ENCODE measurements at places on chromosomes 4 and X. TPM values are rescaled to one million over a fixed set of nuclear protein-coding genes. Genes with fewer than 3 reads are reported as not detected.

DNA sequence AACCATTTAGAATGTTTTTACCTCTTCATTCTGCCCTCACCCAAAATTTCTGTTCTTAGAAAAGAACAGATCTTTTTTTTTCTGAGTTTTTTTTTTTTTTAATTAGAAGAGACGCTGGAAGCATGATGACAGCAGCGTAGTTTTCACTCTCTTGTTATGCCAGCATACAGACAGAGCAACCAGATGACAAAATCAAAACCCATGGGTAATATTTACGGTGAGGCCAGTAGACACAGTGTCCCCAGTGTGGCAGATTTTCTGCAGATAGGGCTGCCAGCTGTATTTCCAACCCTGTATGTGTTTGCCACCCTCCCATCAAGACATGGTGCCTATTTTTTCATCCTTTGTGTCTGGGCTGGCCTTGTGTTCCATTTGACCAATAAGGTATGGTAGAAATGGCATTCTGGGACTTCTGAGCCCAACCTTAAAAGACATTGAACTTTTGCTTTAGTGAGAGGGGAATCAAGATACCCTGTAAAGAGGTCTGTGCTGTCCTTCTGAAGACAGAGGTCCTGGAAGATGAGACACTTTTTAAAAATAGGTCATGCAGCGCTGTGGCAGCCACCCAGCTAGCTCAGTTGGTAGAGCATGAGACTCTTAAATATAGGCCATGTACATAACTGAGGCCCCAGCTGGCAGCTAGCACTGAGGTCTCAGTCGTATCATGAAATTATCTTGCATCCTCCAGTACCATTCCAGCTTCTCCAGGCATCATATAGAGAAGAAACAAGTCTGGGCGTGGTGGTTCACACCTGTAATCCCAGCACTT, 6.7 kb upstream of the ZNF41 start:
- no peaks in the 10 kb centered on the region for H3K27me3 ChIP-seq
- H3K4me3 ChIP-seq = no peak overlapping the region
- no peak overlapping the region for H3K27ac ChIP-seq
- no peaks in the 10 kb centered on the region for H3K36me3 ChIP-seq
- no peak for ATAC-seq

DNA sequence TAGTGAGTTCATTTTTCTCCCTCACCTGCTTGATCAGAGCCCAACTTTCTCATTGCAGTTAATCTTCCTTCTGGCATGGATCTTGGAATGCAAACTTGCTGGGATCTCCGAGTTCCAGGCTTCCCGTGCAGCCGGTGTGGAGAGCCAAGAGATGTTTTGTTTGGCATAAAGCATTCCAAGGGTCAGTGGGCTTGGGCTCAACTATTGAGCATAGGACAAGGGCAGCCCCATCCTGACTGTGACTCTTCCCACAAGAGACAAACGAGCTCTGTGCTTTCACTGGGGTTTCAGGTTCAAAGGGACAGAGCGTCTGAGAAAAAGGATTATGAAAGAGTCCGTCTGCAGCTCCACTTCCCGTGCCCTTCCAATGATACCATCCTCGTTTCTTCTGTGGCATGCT, 10.5 kb downstream of the TLR7 start:
- no peaks in the 10 kb centered on the region for H3K4me1 ChIP-seq
- ATAC-seq = no peak
- peaks cover 4% of the 10 kb centered on the region for H3K27me3 ChIP-seq
- H3K36me3 ChIP-seq = no peaks in the 10 kb centered on the region

GRCh38 chr4:69362351-69362750, 82.1 kb downstream of the UGT2B28 start:
- H3K27me3 ChIP-seq = no peaks in the 10 kb centered on the region
- no peak overlapping the region for H3K27ac ChIP-seq
- no peaks in the 10 kb centered on the region for H3K4me1 ChIP-seq
- H3K36me3 ChIP-seq = no peaks in the 10 kb centered on the region
- no peak for ATAC-seq

The HS6ST2 gene
- total RNA-seq = 0.19 TPM

The ARR3 gene
- not detected for total RNA-seq

DNA sequence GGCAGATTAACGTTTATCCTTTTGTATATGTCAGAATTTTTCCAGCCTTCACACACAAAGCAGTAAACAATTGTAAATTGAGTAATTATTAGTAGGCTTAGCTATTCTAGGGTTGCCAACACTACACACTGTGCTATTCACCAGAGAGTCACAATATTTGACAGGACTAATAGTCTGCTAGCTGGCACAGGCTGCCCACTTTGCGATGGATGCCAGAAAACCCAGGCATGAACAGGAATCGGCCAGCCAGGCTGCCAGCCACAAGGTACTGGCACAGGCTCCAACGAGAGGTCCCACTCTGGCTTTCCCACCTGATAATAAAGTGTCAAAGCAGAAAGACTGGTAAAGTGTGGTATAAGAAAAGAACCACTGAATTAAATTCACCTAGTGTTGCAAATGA, 94.8 kb downstream of the TET2 start:
- H3K36me3 ChIP-seq = peaks cover 97% of the 10 kb centered on the region
- no peaks in the 10 kb centered on the region for H3K4me1 ChIP-seq
- H3K27me3 ChIP-seq = no peaks in the 10 kb centered on the region
- ATAC-seq = no peak
- H3K4me3 ChIP-seq = no peak overlapping the region

DNA sequence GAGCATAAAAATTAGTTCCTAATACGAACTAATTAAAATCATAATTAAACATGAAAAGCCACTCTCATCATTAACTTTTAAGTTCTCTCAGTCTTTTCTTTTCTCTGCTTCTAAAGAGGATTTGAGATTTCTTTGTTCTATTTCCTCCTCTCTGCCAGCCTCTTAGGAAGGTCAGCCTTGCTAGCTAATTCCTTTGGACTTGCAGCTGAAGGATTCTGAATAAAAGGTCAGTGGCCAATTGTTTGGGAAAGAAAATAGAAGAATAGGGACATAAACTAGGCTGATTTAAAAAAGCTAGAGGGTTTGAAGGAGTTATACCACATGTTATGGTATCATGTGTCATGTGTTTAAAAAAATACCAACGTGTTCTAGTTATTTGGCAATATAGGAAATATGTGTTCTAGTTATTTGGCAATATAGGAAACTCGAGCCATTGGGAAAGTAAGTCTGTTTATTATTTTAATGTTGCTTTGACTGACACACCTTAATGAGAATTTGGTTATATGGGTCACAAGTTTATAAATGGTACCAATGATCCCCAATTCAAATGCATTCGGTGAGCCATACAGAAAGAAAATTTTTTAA, 1668.7 kb upstream of the PCDH7 start:
- no peak for ATAC-seq
- H3K4me3 ChIP-seq = no peak overlapping the region
- H3K27me3 ChIP-seq = no peaks in the 10 kb centered on the region

The ZNF41 gene
- total RNA-seq = 10.5 TPM

GRCh38 chrX:34653811-34654210, 3.3 kb downstream of the TMEM47 start:
- no peak for ATAC-seq
- H3K4me1 ChIP-seq = no peaks in the 10 kb centered on the region
- H3K27me3 ChIP-seq = peaks cover 13% of the 10 kb centered on the region
- no peak overlapping the region for H3K27ac ChIP-seq
- peaks cover 5% of the 10 kb centered on the region for H3K36me3 ChIP-seq

- H3K27ac ChIP-seq = no peak overlapping the region
- H3K4me3 ChIP-seq = no peak overlapping the region
- no peaks in the 10 kb centered on the region for H3K36me3 ChIP-seq
- no peaks in the 10 kb centered on the region for H3K4me1 ChIP-seq
- no peaks in the 10 kb centered on the region for H3K27me3 ChIP-seq
Observed at GRCh38 chr4:74283614-74284013, 24.7 kb upstream of the EPGN start.

DNA sequence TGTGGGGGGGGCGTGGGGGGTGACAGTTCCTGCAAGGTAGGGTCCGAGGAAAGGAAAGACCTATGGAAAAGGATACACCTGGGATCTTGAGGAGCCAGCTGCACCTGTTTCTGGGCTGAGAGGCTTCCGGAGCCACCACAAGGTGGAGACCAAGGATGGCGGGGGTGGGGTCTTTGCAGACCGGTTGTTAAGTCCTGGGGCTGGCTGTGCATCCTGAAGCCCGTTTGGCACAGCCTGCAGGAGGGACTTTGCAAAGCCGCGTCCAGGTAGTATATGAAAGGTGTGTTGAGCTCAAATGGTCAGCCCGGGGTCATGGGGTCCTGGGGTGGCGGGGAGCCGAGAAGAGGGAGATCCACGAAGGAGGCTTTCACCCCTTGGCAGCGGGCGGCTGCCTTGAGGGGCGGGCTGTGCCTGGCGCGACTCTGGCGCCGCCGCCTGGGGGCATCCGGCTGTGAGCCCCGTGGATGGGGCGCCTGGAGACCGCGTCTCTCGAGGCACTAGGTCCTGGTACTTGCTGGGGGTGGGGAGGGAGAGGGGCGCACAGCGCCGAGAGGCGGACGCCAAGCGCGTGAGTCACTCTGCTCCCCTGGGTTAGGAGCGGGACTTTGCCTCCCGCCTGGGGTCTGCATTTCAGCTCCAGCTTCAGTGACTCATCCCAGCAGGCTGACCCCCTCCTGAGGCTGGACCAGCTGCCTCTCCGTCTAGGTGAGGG, 58.2 kb upstream of the DYNLT3 start:
- H3K4me3 ChIP-seq = peak overlapping the region; percentile 25
- H3K4me1 ChIP-seq = no peaks in the 10 kb centered on the region
- H3K27me3 ChIP-seq = peaks cover 14% of the 10 kb centered on the region
- peak; percentile 40 for ATAC-seq

DNA sequence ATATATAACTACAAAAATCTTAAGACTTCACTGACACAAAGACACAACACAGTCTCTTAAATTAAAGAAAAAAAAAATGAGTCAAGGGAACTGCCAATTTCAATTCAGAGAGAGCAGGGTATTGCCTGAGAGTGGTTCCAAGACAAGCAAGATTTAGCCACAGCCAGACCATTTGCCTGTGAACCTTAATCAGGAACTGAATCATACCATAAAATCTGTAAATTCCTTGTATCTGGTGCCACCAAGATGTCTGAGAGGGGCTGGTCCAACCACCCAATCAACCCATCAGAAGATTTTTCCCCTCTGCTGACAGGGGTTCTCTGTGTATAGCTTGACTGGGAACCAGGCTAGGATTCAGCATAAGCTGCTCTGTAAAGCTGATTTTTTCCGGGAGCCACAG, 159.2 kb downstream of the CPEB2 start:
- no peak for ATAC-seq
- H3K4me3 ChIP-seq = no peak overlapping the region
- peaks cover 5% of the 10 kb centered on the region for H3K27me3 ChIP-seq

The LAMTOR3 gene
- 31.9 TPM for total RNA-seq

GRCh38 chr4:152655272-152656129, 24.3 kb downstream of the TMEM154 start:
- H3K36me3 ChIP-seq = peaks cover 36% of the 10 kb centered on the region
- no peaks in the 10 kb centered on the region for H3K27me3 ChIP-seq
- H3K4me3 ChIP-seq = no peak overlapping the region
- peaks cover 5% of the 10 kb centered on the region for H3K4me1 ChIP-seq

GRCh38 chrX:102840871-102841705, 96.0 kb upstream of the RAB40AL start:
- H3K27me3 ChIP-seq = no peaks in the 10 kb centered on the region
- ATAC-seq = no peak
- no peaks in the 10 kb centered on the region for H3K36me3 ChIP-seq
- no peak overlapping the region for H3K4me3 ChIP-seq

DNA sequence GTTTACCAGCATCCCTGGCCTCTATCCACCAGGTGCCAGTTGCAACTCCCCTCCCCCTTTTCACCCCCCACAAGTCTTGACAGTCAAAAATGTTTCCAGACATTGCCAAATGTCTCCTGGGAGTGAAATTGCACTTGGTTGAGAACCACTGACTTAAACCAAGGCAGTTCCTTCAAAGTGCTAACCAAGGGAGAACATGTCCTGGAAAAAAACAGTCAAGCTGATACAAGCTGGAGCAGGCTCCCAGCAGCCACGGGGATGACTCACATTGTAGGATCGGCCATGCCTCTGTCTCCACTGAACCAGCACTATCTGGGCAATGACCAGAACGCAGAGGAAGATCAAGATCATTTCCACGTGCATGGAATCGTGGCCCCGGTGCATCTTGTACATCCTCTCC, 11.4 kb downstream of the RNF175 start:
- peaks cover 3% of the 10 kb centered on the region for H3K27me3 ChIP-seq
- H3K36me3 ChIP-seq = no peaks in the 10 kb centered on the region
- no peaks in the 10 kb centered on the region for H3K4me1 ChIP-seq
- H3K27ac ChIP-seq = no peak overlapping the region
- ATAC-seq = no peak

DNA sequence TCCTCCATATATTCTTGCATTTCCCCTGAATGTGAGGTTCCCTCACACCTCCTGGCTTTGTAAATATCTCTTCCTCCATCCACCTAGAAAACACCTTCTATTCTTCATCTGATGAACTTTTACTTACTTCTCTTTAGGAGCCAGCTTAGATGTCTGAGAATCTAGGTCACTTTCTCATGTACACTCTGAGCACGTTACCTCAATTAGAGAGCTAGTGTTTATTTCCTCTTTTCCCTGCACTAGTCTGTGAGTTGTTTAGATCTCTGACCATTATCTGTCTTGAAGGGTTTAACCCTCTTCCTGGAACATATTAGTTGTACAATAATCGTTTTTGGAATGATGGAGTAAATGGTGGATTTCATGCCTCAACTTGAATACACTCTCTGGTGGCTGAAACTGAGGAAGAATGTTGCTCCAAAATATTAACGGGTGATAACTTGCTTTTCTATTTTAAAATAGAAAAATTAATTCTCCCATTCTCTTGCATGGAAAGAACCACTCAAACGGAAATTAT, 8.5 kb upstream of the NEIL3 start:
- no peak overlapping the region for H3K27ac ChIP-seq
- no peaks in the 10 kb centered on the region for H3K27me3 ChIP-seq
- no peak for ATAC-seq
- no peaks in the 10 kb centered on the region for H3K4me1 ChIP-seq
- no peak overlapping the region for H3K4me3 ChIP-seq

DNA sequence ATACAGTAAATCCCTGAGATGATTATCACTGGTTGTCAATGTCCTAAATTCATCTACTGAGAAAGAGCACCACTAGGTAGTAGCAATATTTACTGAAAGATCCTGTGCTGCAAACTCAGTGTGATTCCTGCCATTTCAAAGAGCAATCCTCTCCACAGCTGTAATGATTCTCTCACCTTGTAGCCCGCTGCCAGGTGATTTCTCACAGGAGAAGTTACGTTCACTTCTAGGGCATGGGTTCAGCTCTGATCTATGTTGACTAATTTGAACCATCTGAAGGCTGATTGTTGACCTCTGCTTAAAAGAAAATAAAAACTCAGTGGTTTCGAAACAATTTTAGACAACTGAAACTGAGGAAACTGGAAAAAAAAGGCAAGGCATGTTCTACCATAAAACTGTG, 197.0 kb downstream of the FAT4 start:
- H3K4me3 ChIP-seq = no peak overlapping the region
- ATAC-seq = no peak
- no peaks in the 10 kb centered on the region for H3K36me3 ChIP-seq
- no peaks in the 10 kb centered on the region for H3K27me3 ChIP-seq
- no peak overlapping the region for H3K27ac ChIP-seq
- no peaks in the 10 kb centered on the region for H3K4me1 ChIP-seq
